CD4-positive, alpha-beta T cell (primary cell): ENCODE measurements at places on chromosomes 1 and 21.

GRCh38 chr1:221693087-221693486, 48.8 kb downstream of the DUSP10 start:
- no peak for DNase-seq

GRCh38 chr21:43767984-43768867, 7.9 kb downstream of the CSTB start:
- no peak for DNase-seq

- DNase-seq: no peak
Observed at GRCh38 chr21:21101911-21102310, 103.7 kb downstream of the NCAM2 start.

DNA sequence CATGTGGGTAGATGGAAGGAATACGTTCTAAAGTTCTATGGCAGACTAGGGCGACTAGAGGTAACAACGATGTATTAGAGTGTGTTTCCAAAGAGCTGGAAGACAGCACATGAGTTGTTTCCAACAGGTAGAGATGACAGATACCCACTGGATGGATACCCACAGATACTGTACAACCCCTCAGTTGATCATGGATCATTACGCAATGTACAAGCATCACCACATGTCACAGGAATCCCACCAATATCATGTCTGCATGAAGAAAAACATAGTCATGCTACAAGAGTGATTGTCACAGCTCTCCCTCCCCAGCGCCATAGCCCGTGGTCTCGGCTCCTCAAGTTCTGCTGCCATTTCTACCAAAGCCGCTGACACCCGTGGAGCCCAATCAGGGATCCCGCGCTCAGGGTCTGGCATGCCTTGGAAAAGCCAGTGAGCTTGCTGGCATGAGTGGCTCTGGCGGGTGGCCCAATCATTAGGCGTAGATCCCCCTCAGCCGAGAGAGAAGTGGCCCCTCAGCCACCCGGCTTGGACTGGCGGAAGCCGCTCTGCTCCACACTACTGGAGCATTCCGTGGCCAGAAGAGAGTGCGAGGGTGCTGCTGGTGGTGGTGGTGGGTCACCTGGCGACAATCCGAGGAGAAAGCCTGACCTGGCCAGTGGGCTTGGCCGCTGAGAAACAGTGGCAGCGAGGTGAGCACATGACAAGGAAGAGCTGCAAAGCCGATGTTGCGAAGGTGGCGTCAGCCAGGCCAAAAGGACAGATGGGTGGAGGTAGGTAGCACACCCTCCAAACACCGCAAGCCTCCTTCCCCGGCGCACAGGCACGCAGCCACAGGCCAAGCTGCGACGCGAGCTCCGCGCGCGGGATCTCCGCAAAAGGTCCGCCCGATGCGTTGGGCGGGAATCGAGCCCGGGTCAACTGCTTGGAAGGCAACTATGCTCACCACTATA, 65.7 kb upstream of the FCGR2A start:
- peak; percentile 4 for DNase-seq

GRCh38 chr1:19894218-19894617, 12.0 kb downstream of the OTUD3 start:
- DNase-seq: no peak

DNA sequence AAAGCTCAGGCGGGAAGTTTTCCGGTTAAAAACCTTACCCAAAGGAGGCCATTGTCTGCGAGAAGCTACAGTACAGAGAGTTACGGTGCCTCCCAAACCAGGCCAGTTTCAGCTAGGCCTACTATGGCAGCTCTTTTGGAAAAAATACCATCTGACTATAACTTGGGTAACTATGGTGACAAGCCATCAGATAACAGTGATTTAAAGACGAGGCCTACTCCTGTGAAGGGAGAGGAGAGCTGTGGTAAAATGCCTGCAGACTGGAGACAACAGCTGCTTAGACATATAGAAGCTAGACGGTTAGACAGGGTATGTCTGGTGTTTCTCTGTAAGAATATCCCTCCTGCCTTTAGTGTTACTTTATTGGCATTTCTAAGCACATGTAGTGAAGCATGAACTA, 165.9 kb downstream of the LRRC40 start:
- DNase-seq: no peak

DNA sequence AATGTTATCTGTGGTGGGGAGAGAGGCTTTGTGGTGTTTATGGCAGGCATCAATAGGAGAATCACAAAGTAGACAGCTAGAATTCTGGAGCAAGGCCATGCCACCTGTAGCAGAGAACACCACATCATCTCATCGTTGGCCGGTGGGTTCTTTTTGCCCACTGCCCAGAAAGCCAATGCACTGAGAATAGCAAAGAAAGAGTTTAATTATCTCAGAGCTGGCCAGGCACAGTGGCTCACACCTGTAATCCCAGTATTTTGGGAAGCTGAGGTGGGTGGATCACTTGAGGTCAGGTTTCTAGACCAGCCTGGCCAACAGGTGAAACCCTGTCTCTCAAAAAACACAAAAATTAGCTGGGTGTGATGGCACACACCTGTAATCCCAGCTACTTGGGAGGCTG, 99.2 kb upstream of the COG2 start:
- DNase-seq: no peak

GRCh38 chr1:29050166-29050565, 73.5 kb downstream of the TMEM200B start:
- no peak for DNase-seq

DNA sequence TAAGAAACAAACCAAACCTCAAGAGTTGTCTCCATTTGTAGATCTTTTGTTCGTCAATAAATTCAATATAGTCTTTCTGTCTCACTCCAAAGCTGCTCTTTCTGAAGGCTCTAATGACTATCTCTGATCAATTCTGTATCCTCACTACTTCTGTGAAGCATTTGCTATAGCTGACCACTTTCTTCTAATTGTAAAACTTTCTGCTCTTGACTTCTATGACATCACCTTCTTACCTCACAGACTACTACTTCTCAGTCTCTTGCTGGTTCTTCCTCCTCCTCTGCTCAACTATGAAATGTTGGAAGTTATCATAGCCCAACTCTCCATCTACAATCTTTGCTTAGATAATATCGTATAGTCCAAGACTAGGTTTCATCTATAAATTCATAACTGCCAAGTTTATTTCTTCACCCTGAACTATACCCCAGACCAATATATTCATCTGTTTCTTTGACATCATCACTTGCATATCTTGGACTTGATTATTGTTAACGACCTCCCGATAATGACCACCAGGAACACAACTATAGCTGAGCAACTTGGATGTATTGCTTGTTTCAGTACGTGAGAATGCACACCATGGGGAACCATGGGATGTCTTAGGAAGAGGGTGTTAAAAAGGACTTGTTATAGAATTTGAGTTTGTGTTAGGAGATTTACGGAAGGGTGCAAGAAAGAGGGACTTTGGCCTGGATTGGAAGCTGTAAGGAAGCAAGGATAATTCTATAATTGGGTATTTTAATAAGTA, 2.0 kb upstream of the CDC7 start:
- DNase-seq: no peak

GRCh38 chr21:29550205-29550604, 251.5 kb downstream of the BACH1 start:
- DNase-seq: no peak

DNA sequence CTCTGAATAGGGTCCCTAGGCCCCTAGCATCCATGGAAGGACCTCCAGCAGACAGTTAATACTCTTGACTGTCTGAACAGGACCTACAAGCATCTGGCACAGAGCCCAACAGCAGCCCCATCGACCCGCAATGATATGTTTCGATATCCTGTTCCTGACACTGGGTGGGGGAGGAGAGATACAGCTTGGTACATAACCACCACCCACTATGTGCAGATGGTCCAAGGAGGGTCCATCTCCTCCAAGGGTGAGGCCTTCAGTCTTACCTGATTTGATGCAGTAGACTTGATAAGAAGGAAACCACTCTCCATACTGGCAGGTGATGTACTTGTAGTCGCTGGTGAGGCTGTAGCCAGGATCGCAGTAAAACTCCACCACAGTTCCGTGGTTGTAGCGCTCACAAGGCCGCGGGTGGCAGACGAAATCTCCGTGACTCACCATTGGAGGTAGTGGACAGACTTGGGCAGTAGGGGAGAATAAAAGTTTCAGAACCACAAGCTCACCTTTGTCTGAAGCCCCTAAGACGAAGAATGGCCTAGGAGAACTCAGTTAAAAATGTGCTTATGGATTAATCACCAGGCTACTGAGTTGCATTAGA, 86.0 kb upstream of the TLR5 start:
- DNase-seq: no peak

- no peak for DNase-seq
Observed at GRCh38 chr21:17343055-17343454, 169.8 kb upstream of the CXADR start.

GRCh38 chr1:158393476-158393875, 5.8 kb downstream of the OR10T2 start:
- no peak for DNase-seq

DNA sequence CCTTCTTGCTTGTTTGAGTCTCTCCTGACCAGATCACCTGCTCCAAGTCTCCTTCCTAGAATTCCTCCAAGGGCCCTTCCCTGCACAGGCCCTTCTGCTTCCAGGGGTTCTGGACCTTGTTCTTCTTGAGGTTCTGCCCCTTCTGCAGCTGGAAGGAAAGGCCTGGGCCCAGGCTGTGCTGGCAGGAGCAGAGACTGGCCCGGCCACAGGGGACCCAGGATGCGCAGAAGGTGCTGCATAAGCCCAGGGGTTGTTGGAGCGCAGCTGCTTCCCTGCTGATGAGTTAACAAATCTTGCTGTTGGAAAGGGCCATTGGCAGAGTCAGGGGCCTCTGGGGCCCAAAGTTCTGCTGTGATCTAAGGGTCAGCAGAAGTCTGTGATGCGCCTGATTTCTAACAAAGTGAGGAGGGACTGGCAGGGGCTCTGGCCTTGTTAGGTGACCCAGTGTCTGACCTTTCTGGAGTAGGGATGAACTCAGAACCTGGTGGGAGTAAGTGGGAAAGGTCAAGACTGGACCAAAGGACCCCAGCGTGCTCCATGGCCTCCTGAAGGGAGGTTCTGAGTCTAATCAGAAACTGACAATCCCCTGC, 509.8 kb downstream of the PTPRU start:
- no peak for DNase-seq

- no peak for DNase-seq
Observed at GRCh38 chr1:4854367-4854766, 200.0 kb downstream of the AJAP1 start.

DNA sequence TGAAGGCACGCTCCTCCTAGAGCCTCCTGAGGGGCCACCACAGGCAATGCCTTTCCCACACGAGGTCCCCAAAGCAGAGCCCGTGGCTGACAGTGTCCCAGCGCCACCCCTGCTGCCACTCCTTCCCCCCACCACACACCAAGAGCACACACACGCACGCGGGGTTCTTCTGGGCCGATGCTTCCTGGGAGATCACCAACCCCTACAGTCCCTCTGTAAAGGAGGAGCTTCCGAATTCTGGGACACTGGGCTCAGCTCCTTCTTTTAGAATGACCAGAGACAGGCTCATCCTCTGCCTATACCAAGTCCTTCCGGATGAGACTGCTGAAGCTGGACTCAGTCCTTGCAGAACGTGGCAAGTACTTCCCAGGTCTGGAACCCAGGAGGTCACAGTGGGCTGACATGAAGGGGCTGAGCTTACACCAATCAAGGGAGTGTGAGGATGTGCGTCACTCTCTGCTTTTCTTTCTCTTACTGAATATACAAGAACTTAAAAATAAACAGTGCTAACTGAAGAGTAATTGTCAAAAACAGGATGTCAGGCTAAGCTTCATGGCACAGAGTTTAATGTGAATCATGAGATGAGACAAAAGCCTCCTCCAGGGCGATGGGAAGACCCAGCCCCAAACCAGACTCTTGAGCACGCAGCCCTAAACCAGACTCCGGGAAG, 12.7 kb downstream of the SSU72 start:
- DNase-seq: no peak

DNA sequence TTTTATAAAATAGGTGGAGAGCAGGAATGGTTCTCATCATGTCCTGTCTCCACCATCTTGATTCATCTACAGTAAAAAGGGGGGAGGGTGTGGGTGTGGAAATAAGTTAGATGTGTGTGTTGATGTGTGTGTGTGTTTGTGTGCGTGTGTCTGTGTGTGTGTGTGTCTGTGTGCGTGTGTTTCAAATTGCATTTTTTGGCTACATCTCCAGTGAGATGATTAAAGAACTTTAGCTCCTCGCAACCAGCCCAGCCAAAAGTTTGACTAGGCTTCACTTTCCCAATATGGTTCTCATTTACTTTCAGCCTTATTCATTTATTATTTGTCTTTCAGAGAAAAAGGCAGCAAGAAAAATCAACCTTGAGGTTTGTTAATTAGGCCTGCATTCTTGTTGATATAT, 14.7 kb upstream of the HAO2 start:
- no peak for DNase-seq

DNA sequence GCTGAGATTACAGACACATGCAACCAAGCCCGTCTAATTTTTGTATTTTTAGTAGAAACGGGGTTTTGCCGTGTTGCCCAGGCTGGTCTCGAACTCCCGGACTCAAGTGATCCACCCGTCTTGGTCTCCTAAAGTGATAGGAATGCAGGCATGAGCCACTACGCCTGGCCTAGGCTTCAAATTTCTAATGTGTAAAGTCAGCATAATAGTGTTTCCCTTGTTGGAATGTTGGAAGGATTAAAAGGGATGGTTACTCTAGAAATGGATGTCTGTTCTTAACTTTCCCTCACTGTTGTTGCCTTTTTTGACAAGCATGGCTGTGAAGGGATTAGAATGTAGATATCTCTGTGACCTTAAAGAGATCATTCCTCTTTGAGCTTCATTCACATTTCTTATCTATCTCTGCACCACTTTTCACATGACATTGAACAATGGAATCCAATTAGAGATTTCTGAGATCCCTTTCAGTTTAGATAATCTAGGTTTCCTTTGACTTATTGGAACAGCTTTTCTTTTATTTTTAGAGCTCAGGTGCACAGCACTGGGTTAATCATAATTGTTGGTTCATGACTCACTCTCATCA, 33.7 kb downstream of the NFASC start:
- no peak for DNase-seq

DNA sequence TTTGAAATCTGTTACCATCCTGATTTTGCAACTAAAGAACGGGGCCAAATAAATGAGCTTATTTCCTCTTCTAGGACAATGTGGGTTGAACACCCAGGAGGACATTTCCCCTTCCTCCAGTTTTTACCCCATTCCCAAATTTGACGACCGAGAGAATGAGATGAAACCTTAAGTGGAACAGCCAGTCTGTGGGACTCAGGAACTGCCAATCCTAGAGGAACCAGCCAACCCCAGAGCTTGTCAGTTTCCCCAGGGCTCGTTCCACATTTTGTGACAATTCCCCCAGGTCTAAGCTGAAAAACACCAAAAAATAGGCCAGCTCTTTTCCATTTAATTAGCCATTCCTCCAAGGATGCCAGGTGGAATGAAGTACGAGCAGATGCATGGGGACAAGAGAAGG, 21.3 kb upstream of the MAPKAPK2 start:
- no peak for DNase-seq
